ENCODE measurements at places on chromosomes 2 and 18. TPM values are rescaled to one million over a fixed set of nuclear protein-coding genes. Genes with fewer than 3 reads are reported as not detected.

DNA sequence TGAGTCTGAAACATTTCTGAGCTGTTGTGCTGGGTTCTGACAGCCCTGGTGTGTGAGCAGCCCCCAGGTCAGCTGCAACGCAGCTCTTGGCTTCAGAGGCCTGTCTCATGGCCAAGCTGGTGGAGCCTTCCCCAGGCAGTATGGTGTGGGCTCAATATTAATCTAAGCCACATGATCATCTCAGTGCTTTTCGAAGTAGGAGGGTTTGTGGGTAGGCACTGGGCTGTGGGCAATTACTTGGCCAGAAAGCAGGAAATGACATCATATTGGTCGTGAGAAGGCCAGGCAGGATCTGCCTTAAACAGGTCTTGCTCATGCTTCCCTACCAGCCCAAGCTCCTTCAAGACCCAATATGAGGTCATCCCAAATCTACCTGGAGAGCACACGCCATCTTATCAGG is 26.9 kb downstream of the LOXHD1 start:
- no peak for DNase-seq

DNA sequence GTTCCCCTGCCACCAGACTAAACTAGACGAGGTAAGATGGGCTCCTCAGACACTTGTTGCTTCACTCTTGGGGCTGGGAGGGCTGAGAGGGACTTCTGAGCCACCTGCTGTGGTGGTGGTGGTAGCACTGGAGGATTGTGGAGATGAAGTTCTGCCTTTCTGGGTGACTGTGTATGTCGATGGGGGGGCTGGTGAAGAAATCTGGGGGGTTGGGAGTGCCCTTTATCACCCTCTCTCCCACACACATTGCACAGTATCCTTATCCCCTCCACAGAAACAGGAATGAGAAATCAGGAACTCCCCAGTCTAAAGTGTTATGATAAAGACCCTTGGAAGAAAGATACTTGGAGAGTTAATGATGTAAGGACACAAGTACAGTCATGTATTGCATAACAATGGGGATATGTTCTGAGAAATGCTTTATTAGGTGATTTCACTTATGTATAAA is 38.5 kb downstream of the HK2 start:
- DNase-seq: no peak

DNA sequence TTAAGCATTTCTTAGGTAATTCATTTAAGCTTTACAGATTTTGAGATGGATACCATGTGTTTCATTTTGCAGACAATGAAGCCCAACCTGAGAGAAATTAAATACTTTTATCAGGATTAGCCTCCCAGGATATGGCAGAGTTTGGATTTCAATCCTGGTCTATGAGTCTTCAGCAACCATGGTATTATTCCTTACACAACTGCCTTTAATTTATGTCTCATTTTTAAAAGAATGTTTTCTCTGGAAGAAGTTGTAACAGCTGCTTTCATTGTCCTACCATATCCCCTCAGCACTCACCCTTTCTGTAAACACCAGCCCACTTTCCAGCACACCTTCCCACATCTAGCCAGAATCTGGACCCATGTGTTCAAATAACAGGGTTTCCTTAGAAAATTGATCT is 863.7 kb upstream of the VRK2 start:
- no peak for DNase-seq

- DNase-seq: no peak
Measured at GRCh38 chr2:29215739-29216608, 100.8 kb downstream of the CLIP4 start.

DNA sequence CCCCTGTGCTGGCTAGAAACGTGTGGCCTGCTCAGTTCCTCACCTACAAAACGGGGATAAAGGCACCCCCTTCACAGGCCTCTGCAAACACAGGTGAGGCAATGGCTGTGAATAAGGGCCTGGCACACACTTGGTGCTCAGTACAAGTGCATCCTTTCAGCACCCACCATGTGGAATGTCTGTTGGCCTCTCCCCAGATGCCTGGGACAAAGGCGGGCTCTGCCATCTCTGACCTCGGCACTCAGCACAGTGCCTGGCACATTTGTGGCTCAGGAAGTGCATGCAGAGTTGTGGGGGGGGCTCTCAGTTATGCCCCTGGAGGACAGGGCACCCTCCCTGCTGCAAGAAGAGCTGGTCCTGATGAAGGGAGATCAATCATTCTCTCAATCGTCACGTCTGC is 224.6 kb upstream of the RAB6C start:
- DNase-seq: no peak

DNA sequence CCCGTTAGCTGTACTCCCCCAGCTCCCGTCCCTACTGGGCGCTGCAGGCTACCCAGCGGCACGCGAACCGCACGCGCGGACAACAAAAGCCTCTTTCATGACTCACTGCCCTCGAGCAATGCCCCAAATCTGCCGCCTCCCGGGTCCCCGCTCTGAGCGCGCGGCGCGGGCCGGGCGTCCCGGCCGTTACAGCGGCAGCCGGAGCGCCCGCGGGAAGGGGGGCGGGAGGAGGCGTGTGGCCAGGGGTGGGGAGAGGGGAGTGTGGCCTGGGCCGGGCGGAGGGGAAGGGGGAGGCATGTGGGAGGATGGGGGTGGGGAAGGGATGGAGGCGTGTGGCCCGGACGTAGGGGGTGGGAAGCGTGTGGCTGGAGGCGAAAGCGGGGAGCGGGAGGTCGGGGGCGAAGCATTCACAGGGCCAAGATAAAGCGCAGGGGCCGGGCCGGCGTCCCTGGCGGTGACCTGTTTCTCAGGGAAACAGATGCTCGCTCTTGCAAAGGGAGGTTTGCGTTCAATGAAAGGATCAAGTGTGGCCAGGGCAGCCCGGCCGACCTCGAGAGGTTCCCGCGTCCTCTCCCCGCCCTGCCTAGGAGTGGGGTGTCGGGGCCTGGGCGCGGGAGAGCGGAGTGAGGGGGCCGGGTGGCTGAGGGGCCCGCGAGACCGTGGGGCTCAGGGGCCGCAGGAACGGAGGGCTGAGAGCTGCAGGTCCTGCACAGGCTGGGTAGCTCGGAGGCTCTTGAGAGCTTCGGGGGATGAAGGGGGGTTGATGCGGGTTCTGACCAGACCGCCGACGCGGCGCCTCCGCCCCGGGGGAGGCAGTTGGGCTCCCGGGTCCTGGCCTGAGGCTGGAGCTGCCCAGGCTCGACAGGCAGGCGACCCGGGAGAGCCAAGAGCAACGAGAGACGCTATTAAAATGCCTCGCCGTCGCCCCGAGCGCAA is 3.5 kb upstream of the NEUROD1 start:
- DNase-seq: no peak

GRCh38 chr2:51695531-51695930 is 663.6 kb upstream of the NRXN1 start:
- DNase-seq: no peak

DNA sequence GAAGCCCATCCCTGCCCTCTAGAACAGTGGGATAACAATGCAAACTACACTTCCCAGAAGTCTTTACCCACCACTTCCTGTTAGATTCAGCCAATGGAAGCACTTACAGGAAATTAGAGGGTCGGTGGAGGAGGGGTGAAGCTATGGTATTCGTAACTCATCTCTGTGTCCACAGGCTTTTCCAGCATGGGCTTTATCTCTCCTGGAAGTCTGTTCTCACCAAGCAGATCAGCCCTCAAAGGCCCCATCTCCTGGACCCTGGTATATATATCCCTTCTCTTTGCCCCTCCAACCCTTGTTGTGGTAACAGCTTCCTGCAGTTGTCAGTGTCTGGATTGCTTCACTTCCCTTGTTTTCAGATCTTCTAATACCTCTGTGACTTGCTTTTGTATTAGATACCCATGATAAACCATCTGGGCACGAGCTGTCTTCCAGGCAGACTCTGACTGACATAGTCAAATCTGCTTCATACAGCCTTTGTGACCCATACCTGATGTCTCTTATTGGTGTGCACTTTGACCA is 475.0 kb upstream of the POU3F3 start:
- no peak for DNase-seq

GRCh38 chr2:133053541-133053940 is 383.5 kb upstream of the LYPD1 start:
- no peak for DNase-seq

- DNase-seq: no peak
Measured at GRCh38 chr2:38398739-38399138, 21.7 kb upstream of the ATL2 start.

- no peak for DNase-seq
Measured at GRCh38 chr2:167510071-167510759, 621.9 kb downstream of the XIRP2 start.

DNA sequence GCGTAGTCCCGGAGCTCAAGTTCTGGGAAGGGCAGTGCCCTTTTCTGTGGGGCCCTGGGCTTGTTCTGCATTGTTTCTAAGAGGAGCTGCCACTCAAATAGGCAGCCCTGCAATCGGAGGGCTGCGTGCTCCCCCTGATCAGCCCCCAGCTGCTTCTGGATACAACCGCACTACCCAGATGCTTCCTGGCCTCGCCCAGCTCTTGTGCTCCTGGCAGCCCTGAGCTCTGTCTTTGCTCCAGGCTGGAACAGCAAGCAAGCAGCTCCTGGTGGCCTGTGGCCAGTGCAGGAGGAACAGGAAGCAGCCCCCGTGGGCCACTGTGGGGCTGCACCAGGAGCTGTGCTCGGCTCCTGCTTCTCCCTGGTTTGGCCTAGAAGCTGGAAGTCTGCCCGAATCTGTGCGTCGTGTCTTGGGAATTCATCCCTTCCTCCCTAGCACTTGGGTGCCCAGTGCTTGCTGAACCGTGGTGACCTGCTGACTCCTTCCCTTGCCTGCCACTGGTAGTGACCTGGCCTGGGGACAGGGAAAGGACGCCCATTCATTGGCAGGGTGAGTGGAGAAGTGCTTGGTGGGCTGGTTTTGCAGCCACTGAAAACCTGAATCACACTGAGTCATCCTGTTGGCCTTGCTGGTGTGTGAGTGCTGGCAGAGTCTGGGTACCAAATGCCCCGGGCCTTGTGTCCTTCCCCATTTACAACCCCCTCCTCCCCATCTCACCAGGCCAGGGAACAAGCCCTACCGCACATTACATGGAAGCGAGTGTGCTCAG is 27.3 kb upstream of the NTSR2 start:
- DNase-seq: no peak

DNA sequence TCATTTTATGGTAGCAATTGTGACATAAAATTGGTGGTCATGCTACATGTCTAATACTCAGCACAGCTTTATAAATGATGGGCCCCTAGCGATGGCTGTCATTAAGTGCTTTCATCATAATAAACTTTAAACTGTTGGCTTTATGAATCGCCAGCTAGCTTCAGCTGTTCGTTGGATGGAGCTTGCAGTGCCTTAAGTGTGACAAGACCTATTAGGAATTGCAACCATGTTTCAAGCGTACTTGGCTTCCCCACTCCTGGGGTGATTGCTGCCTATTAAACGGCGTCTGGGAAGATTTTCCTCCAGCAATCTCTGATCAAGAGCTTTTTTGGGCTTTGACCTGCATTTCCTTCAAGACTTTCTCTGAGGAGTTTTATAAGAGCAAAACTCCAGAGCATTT is 164.5 kb upstream of the SIX3 start:
- DNase-seq: no peak

- no peak for DNase-seq
Measured at GRCh38 chr2:220811952-220812570, 760.0 kb downstream of the EPHA4 start.

- no peak for DNase-seq
Measured at GRCh38 chr2:133061874-133062593, 392.0 kb upstream of the LYPD1 start.

DNA sequence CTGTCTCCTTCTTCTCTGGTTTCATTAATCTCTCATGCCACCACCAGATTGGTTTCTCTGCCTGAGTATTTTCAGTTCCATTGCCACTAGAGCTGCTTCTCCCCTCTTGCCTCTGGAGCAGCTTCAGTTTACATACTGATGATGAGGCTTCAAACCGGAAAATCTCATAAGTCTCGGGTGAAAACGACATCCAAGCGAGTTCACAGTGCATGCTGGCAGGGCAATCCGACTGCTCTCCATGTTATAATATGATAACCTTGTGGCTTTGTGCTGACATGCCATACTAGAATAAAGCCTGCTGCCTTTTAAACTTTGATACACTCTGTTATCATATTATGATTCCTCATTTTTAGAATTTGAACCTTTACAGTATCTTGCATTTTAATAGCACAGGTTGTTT is 153.5 kb downstream of the PRPF40A start:
- no peak for DNase-seq

DNA sequence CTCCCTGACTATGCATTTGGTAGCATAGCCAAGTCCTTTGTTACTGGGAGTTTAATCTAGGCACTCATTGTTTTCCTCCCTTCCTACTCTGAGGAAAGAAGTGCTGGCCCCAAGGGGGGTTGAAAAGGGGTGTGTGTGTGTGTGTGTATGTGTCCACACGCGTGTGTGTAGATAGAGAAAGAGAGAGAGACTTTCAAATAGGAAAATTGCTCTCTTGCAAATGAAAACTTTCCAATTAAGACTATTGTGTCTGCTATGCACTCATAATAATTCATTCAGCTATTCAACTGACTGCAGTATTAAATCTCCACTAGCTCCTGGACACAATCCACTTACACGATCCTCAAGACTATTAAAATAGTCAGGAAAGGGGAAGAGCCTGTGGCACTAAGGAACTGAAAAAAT is 92.9 kb upstream of the CSRNP3 start:
- DNase-seq: no peak

DNA sequence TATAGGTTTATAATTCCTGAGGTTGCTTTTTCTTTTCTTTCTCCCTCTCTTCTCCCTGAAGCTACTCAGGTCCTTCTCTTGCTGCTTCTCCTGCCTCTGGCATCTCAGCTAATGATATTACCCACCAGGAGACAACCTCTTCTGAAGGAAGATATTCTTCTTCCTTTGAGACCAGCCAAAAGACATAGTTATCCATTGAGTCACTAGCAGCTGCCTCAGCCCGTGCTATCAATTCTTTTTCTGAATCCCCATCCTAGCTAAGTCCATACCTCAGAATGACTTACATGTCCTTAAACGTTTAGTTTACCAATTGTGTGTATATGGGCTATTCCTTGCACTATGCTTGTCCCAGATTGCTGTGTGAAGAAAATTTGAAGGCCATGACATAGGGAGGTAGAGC is 25.0 kb upstream of the RNF103 start:
- no peak for DNase-seq

GRCh38 chr2:56018267-56018666 is 94.7 kb upstream of the EFEMP1 start:
- DNase-seq: no peak

- peak; percentile 83 for DNase-seq
Measured at GRCh38 chr2:223725494-223725893, 111.9 kb downstream of the AP1S3 start.

DNA sequence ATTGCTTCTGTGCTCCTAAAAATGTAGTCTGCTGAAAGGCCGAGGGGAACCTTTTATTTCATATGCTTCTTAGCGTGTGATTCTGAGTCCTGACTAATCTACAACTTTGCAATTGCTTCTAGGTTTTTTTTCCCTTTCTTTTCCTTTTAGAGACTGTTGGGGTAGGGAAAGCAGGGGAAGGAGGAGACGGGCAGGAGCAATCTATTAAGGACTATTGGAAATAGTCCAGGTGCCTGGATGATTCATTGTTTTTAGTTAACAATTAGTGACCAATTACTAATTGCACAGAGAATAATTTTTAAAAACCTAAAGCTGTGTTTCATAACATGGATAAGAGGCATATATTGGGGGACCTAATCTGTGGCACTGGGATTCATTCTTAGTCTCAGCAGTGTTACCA is 49.4 kb upstream of the STON1 start:
- no peak for DNase-seq

- no peak for DNase-seq
Measured at GRCh38 chr2:207072571-207072970, 93.2 kb downstream of the KLF7 start.

Gene TRIM43
- total RNA-seq: not detected

Gene SP140
- total RNA-seq: 0.91 TPM

Gene CEP76
- 3.2 TPM for total RNA-seq

Gene SLC66A2
- 24.7 TPM for total RNA-seq

Gene GPR155
- total RNA-seq: 15.5 TPM

Gene UGT1A4
- total RNA-seq: not detected

Gene TNFAIP6
- 1.1 TPM for total RNA-seq

Gene COPS8
- 86.1 TPM for total RNA-seq

Gene CYTIP
- 4.2 TPM for total RNA-seq

Gene OTX1
- total RNA-seq: not detected

Data from right cardiac atrium (tissue), 5 donors.